ENCODE measurements at places on chromosomes 1 and 21.
A peak's percentile ranks its signal among the peaks of the same experiment; 100 is the strongest.

DNA sequence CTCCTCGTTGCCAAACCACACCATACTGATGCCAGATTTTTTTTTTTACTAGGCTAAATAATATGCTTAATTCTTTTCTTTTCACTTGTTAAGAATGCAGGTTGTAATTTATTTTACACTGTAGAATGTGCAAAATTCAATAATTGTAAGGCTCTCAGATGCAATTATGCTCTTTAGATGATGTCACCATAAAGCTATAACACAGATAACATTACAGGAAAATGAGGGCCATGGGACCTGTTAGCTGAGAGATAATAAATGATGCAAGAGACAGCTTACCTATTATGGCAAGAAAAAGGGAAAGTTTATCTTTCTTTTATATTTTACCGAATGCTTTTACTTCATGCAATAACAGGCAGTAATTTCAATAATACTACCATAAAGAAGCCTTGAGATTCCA, 35.4 kb downstream of the CHRM3 start:
- H3K27ac ChIP-seq = no peak overlapping the region
- H3K36me3 ChIP-seq = no peaks in the 10 kb centered on the region
- H3K4me3 ChIP-seq = no peak overlapping the region
- H3K27me3 ChIP-seq = no peaks in the 10 kb centered on the region

DNA sequence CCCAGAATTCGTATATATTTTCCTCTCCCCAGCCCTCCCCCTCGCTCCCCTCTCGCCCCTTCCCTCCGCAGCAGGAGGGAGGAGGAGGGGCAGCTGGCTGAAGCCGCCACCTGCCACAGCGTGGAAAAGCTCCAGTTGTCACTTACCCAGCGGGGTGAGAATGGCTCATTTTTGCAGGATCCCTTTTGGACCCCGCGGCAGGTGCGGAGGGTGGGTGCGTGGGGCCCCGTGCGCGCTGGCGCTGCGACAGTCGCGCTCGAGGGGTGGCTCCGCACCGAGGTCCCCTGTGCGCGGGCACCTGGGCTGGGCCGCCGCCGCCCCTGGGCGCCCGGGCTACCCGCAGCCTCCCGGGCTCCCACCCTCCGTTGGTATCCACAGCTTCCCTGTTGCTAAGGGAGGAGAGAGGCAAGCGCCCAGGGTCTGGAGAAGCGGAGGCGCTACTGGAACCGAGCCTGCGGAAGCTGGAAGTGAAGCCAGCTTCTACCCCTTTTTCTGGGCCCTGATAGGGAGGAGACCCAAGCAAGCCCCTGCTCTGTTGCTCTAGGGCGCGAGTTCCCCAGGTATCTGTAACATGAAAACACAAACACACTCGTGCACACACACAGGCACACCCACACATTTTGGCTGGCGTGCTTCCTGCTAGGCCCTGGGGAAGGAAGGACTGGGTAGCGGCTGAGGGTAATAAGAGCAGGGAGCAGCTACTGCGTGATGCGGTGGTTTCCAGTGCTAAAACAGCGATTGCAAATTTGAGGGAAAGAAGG, at the start of gene ERICH3:
TSS of gene ERICH3 (minus strand) at position 442 of the 761 bp plus-strand sequence. CDS start at position 169, 273 bp downstream.
- no peak within 1 kb of the TSS for H3K4me3 ChIP-seq
- H3K36me3 ChIP-seq = no peaks in the 10 kb centered on the region
- no peak within 1 kb of the TSS for H3K27ac ChIP-seq
- no peaks in the 10 kb centered on the region for H3K27me3 ChIP-seq

DNA sequence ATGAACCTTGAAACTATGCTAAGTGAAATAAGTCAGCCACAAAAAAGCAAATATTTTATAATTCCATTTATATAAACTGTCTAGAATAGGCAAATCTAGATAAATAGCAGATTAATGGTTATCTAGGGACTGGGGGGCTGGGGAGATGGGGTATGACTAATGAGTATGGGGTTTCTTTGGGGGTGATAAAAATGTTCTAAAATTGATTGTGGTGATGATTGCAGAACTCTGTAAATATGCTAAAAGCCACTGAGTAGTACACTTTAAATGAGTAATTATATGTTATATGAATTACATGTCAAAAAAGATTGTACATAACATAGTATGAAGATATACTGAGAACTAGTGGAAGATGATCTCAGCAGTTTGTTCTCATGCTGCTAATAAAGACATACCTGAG, 675.0 kb downstream of the KIF26B start:
- peaks cover 3% of the 10 kb centered on the region for H3K36me3 ChIP-seq
- H3K4me3 ChIP-seq = no peak overlapping the region
- no peaks in the 10 kb centered on the region for H3K27me3 ChIP-seq
- no peak overlapping the region for H3K27ac ChIP-seq

GRCh38 chr1:199463521-199464127, 563.9 kb upstream of the NR5A2 start:
- H3K4me3 ChIP-seq = no peak overlapping the region
- no peak overlapping the region for H3K27ac ChIP-seq
- no peaks in the 10 kb centered on the region for H3K36me3 ChIP-seq
- peak; percentile 20 for DNase-seq
- no peaks in the 10 kb centered on the region for H3K27me3 ChIP-seq

DNA sequence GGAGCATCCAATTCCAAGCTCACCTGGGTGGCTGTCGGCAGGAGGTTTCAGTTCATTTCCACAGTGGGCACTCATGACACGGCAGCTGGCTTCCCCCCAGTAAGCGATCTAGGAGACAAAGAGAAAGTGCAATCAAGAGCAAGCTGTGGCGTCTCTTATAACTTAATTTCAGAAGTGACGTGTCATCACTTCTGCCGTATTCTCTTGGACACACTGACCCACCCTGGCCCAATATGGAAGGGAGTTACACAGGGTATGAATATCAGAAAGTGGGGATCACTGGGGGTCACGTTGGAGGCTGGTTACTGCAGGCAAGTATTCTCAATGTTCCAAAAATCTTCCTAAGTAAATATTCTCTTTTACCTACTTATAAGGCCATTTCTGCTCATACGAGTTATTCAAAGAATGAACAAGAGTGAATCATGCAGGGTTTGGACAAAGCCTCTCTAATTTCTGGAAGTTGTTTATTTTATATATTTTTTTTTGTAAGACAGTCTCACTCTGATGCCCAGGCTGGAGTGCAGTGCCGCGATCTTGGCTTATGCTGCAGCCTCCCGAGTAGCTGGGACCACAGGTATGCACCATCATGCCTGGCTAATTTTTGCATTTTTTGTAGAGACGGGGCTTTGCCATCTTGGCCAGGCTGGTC, 46.5 kb upstream of the GREM2 start:
- H3K27me3 ChIP-seq = no peaks in the 10 kb centered on the region
- H3K4me1 ChIP-seq = no peaks in the 10 kb centered on the region

GRCh38 chr1:5743435-5744095, 248.7 kb downstream of the NPHP4 start:
- no peaks in the 10 kb centered on the region for H3K36me3 ChIP-seq
- H3K27ac ChIP-seq = no peak overlapping the region
- H3K27me3 ChIP-seq = peaks cover 21% of the 10 kb centered on the region
- DNase-seq = no peak
- peaks cover 14% of the 10 kb centered on the region for H3K4me1 ChIP-seq

GRCh38 chr1:206010060-206010459, 6.9 kb upstream of the RAB7B start:
- H3K4me3 ChIP-seq = no peak overlapping the region
- H3K27ac ChIP-seq = no peak overlapping the region

DNA sequence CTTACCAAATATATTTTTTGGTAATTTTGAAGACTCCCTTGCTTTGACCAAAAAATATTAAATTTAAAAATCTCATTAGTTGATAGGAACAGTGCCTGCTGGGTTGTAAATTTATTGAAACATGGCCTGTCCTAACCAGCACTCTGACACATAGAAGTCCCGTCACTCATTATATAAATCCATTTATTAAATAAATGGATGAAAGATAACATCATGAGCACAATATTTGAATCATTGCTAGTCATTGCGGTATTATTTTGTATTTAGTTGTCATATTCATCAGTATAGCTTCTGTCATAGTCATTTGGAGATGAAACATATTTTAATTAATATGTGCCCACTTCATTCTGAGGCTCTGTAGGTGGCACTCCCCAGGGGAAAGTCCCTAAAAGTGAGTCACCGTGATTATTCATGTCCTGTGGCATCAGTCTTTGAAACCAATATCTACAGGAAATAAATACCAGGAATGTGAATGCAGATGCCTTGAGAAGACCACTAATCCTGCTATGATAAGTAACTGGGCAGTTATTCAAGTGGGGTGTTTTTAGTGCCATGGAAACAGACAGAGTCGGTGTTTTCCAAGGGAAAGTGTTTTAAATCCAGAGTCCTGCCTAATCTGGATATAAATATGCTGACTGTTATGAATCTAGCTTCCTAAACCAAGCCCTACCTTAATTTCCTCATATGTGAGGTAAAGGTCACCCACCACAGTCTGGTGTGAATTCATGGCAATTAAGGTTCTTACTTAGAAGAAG, 302.0 kb downstream of the DUSP10 start:
- H3K27me3 ChIP-seq = no peaks in the 10 kb centered on the region
- no peaks in the 10 kb centered on the region for H3K36me3 ChIP-seq
- H3K4me1 ChIP-seq = no peaks in the 10 kb centered on the region
- DNase-seq = peak; percentile 96
- no peak overlapping the region for H3K4me3 ChIP-seq

GRCh38 chr1:154219541-154219940, 1.2 kb upstream of the UBAP2L start:
- H3K4me3 ChIP-seq = peak overlapping the region; percentile 83
- peaks cover 21% of the 10 kb centered on the region for H3K36me3 ChIP-seq
- peaks cover 9% of the 10 kb centered on the region for H3K4me1 ChIP-seq
- DNase-seq = no peak
- peak overlapping the region; percentile 55 for H3K27ac ChIP-seq

GRCh38 chr1:89167590-89168230, 8.1 kb downstream of the GBP7 start:
- peak; percentile 70 for DNase-seq
- H3K4me3 ChIP-seq = no peak overlapping the region
- H3K27ac ChIP-seq = no peak overlapping the region
- H3K4me1 ChIP-seq = no peaks in the 10 kb centered on the region
- H3K27me3 ChIP-seq = no peaks in the 10 kb centered on the region

DNA sequence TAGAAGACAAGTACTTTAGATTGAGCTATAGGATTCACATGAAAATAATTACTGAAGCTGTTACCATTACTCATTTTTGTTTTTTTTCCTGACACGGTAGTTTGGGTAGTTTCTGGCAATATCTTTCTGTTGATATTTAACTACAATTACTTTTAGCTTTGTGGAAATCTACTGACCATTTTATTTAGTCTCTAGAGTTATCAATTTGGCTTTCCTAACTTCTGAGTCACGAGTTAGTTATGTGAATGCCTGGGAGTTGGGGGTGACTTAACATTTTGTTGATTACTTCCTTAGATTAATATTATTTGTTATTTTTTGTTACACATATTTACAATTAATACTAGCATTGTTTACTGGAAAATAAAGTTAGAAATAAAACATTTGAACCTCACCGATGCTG, 160.6 kb downstream of the HMCN1 start:
- no peaks in the 10 kb centered on the region for H3K36me3 ChIP-seq
- H3K4me1 ChIP-seq = no peaks in the 10 kb centered on the region
- H3K27me3 ChIP-seq = no peaks in the 10 kb centered on the region
- no peak overlapping the region for H3K27ac ChIP-seq
- no peak for DNase-seq
- no peak overlapping the region for H3K4me3 ChIP-seq

DNA sequence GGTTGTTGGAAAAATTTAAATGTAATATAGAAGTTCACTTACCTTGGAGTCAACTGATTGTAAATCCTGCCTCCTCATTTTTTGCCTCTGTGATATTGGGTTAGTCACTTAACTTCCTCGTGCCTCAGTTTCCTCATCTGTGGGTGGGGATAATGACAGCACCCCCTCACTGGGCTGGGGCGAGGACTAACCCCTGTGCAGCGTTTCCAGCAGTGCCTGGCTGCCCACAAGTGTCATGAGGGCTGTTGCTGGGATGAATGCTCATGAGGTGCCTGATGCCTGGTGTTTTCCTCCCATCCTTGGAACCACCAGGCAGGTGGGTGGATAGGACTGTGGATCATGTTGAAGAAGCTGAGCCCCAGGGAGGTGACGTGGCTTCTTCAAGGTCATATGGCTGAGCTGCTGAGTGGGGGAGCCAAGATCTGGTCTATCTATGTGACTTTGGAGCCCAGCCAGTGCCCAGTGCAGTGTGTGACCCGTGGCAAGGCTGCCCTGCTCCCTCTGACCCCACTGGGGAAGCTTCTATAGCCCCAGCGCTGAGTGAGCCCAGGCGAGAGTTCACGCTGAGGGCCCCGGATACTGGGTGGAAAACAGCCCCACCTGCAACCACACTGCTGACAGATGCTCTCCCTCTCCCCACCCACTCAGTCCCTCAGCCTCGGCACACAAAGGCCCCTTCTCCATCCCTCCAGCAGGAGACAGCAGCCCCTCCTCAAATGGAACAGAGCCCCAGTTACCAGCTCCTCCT, 446.0 kb downstream of the PTPRU start:
- H3K36me3 ChIP-seq = no peaks in the 10 kb centered on the region
- peaks cover 6% of the 10 kb centered on the region for H3K27me3 ChIP-seq
- DNase-seq = no peak
- H3K4me1 ChIP-seq = no peaks in the 10 kb centered on the region
- H3K27ac ChIP-seq = no peak overlapping the region

GRCh38 chr1:75587692-75588091, 23.2 kb downstream of the SLC44A5 start:
- H3K36me3 ChIP-seq = no peaks in the 10 kb centered on the region
- H3K27ac ChIP-seq = no peak overlapping the region
- H3K4me1 ChIP-seq = no peaks in the 10 kb centered on the region
- H3K4me3 ChIP-seq = no peak overlapping the region

DNA sequence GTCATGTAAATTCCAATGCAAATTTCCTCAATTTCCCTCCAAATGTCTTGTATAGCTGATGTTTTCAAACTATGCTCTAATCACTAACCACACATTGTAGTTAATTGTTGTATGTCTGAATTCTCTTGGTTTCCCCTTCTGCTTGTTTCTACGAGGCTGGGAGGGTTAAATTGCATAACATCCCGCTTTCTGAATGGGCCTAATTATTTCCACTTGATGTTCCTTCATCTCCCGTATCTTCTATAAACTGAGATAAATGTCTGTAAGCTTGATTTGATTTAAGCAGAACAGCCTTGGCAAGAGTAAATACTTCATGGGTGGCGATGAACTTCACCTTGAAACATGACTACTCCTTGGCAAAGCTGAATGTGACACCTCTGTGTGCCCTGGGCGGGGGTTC, 72.2 kb downstream of the SERINC2 start:
- no peak overlapping the region for H3K4me3 ChIP-seq
- no peaks in the 10 kb centered on the region for H3K27me3 ChIP-seq
- H3K36me3 ChIP-seq = no peaks in the 10 kb centered on the region
- H3K4me1 ChIP-seq = no peaks in the 10 kb centered on the region
- H3K27ac ChIP-seq = no peak overlapping the region

DNA sequence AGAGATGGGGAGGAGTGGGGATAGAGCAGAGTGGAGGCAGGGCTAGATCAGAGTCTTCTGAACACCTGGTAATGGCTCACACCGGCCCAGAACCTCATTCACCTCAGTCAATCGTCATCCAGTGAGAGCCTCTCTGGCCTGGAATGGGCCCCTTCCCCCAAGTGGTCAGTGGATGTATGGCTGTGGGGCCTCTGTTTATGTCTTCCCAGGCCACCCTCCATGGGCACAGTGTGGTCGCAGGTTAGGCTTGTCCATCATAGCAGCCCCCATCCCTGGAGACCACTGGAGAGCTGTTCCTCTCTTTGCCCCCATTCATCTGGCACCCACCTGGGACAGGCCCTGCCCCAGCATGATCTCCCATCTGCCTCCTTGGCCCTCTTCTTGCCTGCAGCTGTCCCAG, 29.6 kb upstream of the TENT5C start:
- no peaks in the 10 kb centered on the region for H3K36me3 ChIP-seq
- no peaks in the 10 kb centered on the region for H3K27me3 ChIP-seq
- no peak overlapping the region for H3K27ac ChIP-seq
- DNase-seq = no peak
- H3K4me3 ChIP-seq = no peak overlapping the region

- H3K27ac ChIP-seq = no peak overlapping the region
- H3K27me3 ChIP-seq = no peaks in the 10 kb centered on the region
- H3K4me1 ChIP-seq = no peaks in the 10 kb centered on the region
- H3K36me3 ChIP-seq = no peaks in the 10 kb centered on the region
- DNase-seq = no peak
Observed at GRCh38 chr1:14055442-14056223, 355.6 kb downstream of the PRDM2 start.

All from lung (tissue), 17 donors.